Adrenal gland (tissue), 19 donors: ENCODE measurements at places on chromosomes 6 and 20. TPM values are rescaled to one million over a fixed set of nuclear protein-coding genes. Genes with fewer than 3 reads are reported as not detected.

GRCh38 chr6:105676857-105677256 is 274.0 kb upstream of the PREP start:
- no peaks in the 10 kb centered on the region for H3K36me3 ChIP-seq
- no peaks in the 10 kb centered on the region for H3K27me3 ChIP-seq
- no peak for DNase-seq
- H3K27ac ChIP-seq, result no peak overlapping the region
- no peaks in the 10 kb centered on the region for H3K4me1 ChIP-seq
- no peak overlapping the region for H3K4me3 ChIP-seq

DNA sequence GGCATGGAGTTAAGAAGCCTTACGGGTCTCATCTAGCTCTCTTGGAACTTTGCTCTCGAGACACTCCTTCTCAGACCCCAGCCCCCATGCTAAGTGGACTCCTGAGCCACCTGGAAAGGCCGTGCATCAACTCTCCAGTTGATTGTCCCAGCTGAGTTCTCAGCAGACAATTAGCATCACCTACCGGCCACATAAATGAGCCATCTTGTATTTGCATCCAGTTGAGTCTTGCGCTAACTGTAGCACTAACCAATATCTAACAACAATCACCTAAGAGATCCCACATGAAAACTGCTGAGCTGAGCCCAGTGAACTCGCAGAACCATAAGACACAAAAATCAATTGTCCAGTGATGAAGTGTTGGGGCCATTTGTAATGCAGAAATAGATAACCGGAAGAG is 49.7 kb downstream of the PCNA start:
- no peaks in the 10 kb centered on the region for H3K36me3 ChIP-seq
- no peak for DNase-seq
- H3K27ac ChIP-seq, result no peak overlapping the region
- no peaks in the 10 kb centered on the region for H3K27me3 ChIP-seq
- H3K4me1 ChIP-seq, result peaks cover 23% of the 10 kb centered on the region

DNA sequence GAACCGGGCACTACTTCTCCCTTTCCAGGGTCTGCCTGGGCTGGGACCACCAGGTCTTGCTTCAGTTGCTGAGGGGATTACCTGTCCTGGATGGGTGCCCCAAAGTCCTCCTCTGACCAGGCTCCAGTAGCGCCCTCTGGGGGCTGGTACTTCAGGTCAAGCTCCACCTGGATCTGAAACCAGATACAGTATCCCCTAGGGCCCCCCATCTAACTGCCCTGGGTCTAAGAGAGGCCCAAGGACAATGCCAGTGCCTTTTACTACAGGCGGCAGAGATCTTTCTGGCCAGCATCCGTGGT is 11.2 kb upstream of the SPAG4 start:
- peaks cover 15% of the 10 kb centered on the region for H3K4me1 ChIP-seq
- H3K4me3 ChIP-seq, result no peak overlapping the region
- no peaks in the 10 kb centered on the region for H3K36me3 ChIP-seq

GRCh38 chr6:5214570-5215052 is 46.1 kb downstream of the LYRM4 start:
- H3K4me3 ChIP-seq, result no peak overlapping the region
- no peaks in the 10 kb centered on the region for H3K27me3 ChIP-seq
- H3K36me3 ChIP-seq, result no peaks in the 10 kb centered on the region
- no peak overlapping the region for H3K27ac ChIP-seq

The LRRC73 gene
- 3.5 TPM for total RNA-seq

The TAAR8 gene
- total RNA-seq, result not detected

GRCh38 chr6:19369785-19370184 is 467.4 kb upstream of the ID4 start:
- no peaks in the 10 kb centered on the region for H3K4me1 ChIP-seq
- no peak overlapping the region for H3K4me3 ChIP-seq
- no peaks in the 10 kb centered on the region for H3K27me3 ChIP-seq
- H3K27ac ChIP-seq, result no peak overlapping the region
- no peaks in the 10 kb centered on the region for H3K36me3 ChIP-seq

GRCh38 chr6:135514706-135515105 is 17.2 kb upstream of the AHI1 start:
- no peaks in the 10 kb centered on the region for H3K4me1 ChIP-seq
- no peak overlapping the region for H3K4me3 ChIP-seq

DNA sequence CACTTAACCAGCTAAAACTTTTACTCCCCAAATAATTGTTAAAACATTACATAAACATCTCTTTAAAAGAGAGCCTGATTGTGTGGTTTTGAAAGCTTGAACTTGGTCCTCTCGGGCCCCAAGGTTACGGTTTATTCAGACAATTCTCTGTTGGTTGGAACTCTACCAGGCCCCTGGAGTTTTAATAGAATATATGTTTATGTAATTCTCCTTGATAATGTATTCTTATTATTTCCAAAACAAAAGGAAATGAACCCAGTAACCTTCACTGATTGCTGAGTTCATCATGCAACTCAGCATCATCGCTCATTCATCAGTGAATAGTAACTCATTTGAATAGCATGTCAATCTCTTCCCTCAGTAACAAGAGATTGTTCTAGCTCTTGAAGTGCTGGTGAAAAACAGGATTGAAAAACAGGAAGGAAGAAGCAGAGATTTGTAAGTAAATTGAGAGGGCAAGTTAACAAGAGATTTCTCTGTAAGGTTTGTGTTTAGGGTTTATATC is 464.5 kb upstream of the MARCKS start:
- no peak for DNase-seq
- no peak overlapping the region for H3K27ac ChIP-seq
- no peaks in the 10 kb centered on the region for H3K36me3 ChIP-seq
- H3K4me3 ChIP-seq, result no peak overlapping the region
- H3K4me1 ChIP-seq, result no peaks in the 10 kb centered on the region

- H3K27ac ChIP-seq, result no peak overlapping the region
- H3K4me3 ChIP-seq, result no peak overlapping the region
- H3K36me3 ChIP-seq, result no peaks in the 10 kb centered on the region
These were observed 14.7 kb upstream of the DSP start for GRCh38 chr6:7526755-7527154.

The SRSF12 gene
- 1.7 TPM for total RNA-seq

DNA sequence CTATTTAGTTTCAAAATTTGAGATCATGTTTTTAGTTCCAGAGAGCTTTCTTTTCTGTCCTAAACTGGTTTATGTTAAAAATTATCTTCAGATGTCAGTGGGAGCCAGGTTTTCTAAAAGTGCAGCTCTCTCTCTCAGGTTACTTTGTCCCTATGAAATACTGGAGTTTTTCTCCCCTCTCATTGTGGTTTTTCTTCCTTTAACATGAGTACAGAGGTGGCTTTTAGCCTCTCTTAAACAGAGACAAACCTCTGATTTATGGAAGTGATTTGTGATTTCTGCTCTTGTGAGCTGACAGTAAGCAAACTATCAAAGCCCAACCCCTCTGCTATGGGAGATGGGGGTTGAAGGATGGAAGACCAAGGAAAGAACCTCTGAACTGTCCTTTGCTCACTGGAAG is 85.7 kb downstream of the LIN28B start:
- H3K4me1 ChIP-seq, result no peaks in the 10 kb centered on the region
- no peak overlapping the region for H3K27ac ChIP-seq
- H3K4me3 ChIP-seq, result no peak overlapping the region
- H3K27me3 ChIP-seq, result no peaks in the 10 kb centered on the region

DNA sequence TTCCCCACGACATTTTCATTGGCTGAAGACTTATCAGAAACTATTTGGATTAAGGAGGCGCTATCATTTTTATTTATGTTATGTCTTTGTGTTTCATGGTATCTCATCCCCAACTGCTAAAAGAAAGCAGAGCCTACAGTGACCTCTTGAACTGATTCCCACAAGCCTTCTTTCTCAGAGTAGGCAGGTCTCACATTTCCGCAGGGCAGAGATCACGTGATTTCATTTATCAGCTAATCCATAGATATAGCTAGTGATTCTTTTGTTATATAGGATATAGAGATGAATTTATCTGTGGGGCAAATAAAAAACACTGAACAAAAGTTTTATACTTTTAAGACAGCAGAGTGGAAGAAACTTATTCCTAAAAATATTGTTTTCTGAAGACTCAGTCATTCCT is 25.0 kb upstream of the POPDC3 start:
- H3K27ac ChIP-seq, result no peak overlapping the region
- no peaks in the 10 kb centered on the region for H3K4me1 ChIP-seq
- no peaks in the 10 kb centered on the region for H3K27me3 ChIP-seq

The BCAS1 gene
- total RNA-seq, result not detected

The SRC gene
- total RNA-seq, result 69.8 TPM

The MAK gene
- 0.08 TPM for total RNA-seq

GRCh38 chr6:20204512-20204894 is 7.8 kb downstream of the MBOAT1 start:
- no peak for DNase-seq
- H3K4me1 ChIP-seq, result peaks cover 20% of the 10 kb centered on the region
- H3K4me3 ChIP-seq, result no peak overlapping the region

DNA sequence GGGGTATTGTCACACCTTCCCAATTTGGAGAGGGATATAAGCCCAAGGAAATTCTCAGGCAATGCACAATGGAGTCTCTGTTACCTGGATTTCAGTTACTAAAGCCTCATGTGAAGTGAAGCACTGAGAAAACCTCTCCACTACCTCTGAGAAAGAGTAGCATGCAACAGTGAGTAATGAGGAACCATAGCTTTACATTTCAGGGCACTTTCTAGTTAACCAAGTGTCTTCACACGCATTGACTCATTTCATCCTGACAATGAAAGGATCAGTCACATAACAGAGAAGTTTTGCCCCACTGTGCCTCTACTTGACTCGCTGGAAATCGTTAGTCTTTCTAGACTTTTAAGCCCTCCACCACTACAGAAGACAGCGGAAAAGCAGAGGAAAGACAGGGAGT is 86.2 kb upstream of the ARID1B start:
- H3K27me3 ChIP-seq, result no peaks in the 10 kb centered on the region
- DNase-seq, result no peak
- no peak overlapping the region for H3K27ac ChIP-seq
- H3K4me1 ChIP-seq, result peaks cover 8% of the 10 kb centered on the region

DNA sequence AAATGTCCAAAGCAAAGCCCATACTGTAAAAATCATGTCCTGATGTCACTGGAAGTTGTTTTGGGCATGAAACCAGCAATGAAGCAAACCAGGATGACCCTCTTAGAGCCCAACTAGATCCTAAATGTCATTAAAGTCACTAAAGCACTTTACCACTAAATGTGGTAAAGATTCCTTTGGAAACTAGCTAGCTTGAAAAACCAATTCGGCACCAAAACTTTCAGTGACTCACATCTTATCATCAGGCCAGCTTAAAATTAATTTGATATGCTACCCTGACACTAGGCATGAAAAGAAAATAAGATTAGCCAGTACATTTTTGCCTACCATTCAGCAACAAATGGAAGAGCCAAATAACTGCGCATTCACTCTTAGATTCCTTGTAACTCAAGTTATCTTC is 145.8 kb downstream of the PACRG start:
- DNase-seq, result no peak
- no peak overlapping the region for H3K4me3 ChIP-seq
- H3K27ac ChIP-seq, result no peak overlapping the region

The TOX2 gene
- total RNA-seq, result 3.0 TPM

DNA sequence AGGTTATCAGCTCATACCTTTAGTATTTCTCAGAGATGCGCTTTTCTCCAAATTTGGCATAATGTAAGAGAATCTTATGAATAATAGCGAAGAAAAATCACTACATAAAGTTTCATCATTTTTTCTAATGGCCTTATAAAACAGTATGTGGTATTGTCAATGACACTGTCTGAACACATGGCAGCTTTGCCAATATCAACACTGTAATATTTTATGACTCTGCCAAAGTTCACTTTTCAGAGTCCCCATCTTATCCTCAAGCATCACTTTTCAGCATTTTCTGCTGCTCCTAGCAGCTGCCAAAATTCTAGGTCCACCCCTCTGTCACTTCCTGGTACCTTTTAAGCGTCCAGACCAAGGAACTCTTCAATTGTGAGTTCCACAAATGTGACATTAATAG is 171.5 kb upstream of the C6orf118 start:
- H3K4me3 ChIP-seq, result no peak overlapping the region
- no peaks in the 10 kb centered on the region for H3K36me3 ChIP-seq
- no peaks in the 10 kb centered on the region for H3K27me3 ChIP-seq
- no peaks in the 10 kb centered on the region for H3K4me1 ChIP-seq
- no peak for DNase-seq
- no peak overlapping the region for H3K27ac ChIP-seq

- no peaks in the 10 kb centered on the region for H3K36me3 ChIP-seq
- no peaks in the 10 kb centered on the region for H3K27me3 ChIP-seq
- no peak for DNase-seq
- H3K4me1 ChIP-seq, result peaks cover 6% of the 10 kb centered on the region
These were observed 55.3 kb upstream of the UFL1 start for GRCh38 chr6:96466147-96466863.

The ULBP1 gene
- total RNA-seq, result not detected

- H3K27ac ChIP-seq, result no peak overlapping the region
- no peaks in the 10 kb centered on the region for H3K4me1 ChIP-seq
- no peaks in the 10 kb centered on the region for H3K36me3 ChIP-seq
- H3K4me3 ChIP-seq, result no peak overlapping the region
- no peak for DNase-seq
These were observed 434.2 kb downstream of the BCKDHB start for GRCh38 chr6:80540700-80541099.

GRCh38 chr20:36736451-36737182 is 9.3 kb downstream of the NDRG3 start:
- H3K36me3 ChIP-seq, result no peaks in the 10 kb centered on the region
- H3K27ac ChIP-seq, result no peak overlapping the region
- H3K27me3 ChIP-seq, result no peaks in the 10 kb centered on the region
- no peaks in the 10 kb centered on the region for H3K4me1 ChIP-seq
- no peak for DNase-seq
